ENCODE measurements at places on chromosomes 13 and 19.
A peak's percentile ranks its signal among the peaks of the same experiment; 100 is the strongest.

GRCh38 chr19:49420227-49420626 lies 3.0 kb downstream of the PTH2 start:
- DNase-seq = no peak

DNA sequence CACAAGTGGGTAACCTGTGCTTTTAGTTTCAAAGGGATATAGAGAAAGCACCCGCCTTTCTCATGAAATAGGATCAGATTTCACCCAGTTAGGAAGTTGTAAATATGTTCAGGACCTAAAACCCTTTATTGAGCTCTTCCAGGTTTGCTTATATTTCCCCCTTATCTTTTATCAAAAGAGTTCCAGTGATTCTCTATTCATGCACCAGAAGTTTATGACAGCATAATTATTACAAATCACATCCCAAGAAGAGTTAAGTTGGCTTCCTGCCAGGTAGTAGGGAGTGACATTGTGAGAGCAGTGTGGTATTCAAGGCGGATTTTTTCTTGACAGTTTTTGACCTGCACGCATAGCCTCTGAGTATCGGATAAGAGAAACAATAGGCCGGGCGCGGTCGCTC lies 190.3 kb downstream of the STK24 start:
- peak; percentile 34 for DNase-seq

- DNase-seq = no peak
Observed at GRCh38 chr13:43434191-43434590, 352.6 kb downstream of the ENOX1 start.

GRCh38 chr13:108463340-108463739 lies 166.1 kb upstream of the MYO16 start:
- peak; percentile 30 for DNase-seq

- DNase-seq = no peak
Observed at GRCh38 chr19:33024398-33024797, 40.3 kb downstream of the RHPN2 start.

GRCh38 chr13:74217811-74218210 lies 83.6 kb upstream of the KLF12 start:
- peak; percentile 22 for DNase-seq

- no peak for DNase-seq
Observed at GRCh38 chr19:9037400-9038062, 27.3 kb upstream of the MUC16 start.

- DNase-seq = peak; percentile 38
Observed at GRCh38 chr13:93446238-93446637, 219.6 kb downstream of the GPC6 start.

DNA sequence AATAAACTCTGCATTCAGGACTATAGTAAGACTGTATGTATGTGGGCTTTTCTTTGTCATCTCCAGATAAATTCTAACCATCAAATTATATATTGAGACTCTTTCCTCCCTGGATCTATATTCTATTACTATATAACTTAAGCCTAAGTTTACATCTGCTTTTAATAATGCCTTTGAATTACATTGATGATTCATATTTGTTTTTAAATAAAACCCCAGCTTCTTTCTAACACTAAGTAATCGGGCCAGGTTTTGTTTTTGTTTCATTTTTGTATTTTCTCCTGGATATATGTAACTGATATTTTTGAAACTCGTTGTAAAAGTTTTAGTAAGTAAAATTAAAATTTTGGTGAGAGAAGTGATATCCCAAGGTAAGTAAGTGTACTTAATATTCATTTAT lies 1599.1 kb downstream of the PCDH9 start:
- DNase-seq = no peak

DNA sequence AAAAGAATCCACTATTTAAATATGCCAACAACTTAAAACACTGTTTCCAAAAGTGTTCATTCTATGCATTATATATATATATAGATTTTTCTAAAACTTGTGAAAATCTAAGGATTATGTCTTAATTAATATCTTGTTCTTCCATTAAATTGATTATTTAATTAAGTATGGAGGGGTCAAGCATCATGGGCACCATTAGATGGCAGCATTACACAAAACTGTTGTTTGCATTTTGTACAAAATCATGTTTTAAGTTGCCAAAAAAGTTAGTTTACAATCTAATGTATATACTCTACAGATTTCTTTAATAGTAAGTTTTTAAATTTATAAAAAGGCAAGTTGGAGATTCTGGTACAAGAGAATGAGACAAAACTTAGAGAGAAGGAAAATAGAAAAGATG lies 213.2 kb upstream of the EDNRB start:
- no peak for DNase-seq

DNA sequence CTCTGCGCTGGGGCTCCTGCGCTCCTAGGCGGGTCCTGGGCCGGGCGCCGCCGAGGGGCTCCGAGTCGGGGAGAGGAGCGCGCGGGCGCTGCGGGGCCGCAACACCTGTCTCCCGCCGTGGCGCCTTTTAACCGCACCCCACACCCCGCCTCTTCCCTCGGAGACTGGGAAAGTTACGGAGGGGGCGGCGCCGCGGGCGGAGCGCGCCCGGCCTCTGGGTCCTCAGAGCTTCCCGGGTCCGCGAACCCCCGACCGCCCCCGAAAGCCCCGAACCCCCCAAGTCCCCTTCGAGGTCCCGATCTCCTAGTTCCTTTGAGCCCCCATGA lies at the start of gene GJB2:
GJB2 (minus strand) TSS at position 103 of the 326 bp plus-strand sequence. CDS start 3,357 bp downstream, outside the sequence.
- peak; percentile 46 for DNase-seq

DNA sequence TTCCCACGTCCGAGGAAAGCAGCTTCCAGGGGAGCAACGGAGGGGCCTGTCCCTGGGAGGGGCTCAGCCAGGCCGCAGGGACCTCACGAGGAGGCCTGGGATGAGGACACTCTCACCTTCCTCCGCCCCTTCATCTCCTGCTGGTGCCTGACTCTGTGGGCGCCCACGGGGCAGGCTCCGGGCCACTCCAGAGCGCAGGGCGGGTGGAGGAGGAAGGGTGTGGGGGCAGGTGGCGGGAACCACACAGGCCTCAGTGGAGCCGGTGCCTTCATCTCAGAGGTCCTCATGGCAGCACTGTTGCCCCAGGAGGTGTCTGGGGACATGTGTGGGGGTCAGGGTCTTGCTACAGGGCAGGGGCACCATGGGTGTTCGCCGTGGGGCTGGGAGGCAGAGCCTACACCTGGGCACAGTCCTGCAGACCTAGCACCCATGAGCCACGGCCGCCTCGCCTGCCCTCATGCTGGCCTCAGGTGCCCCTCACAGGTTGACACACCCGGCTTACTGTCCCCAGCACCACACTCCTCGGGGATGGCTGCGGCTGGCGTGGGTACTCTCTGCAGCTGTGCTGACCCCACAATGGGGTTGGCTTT lies 10.1 kb upstream of the TMEM255B start:
- DNase-seq = no peak

GRCh38 chr19:32971715-32972540 lies at the start of the genes CEP89 and FAAP24:
TSS of gene CEP89 (minus strand) at chr19:32971958. CDS start at chr19:32971874, 84 bp downstream.
TSS of gene FAAP24 (plus strand) at chr19:32972242. CDS start at chr19:32973197, 955 bp downstream.
- DNase-seq = peak; percentile 100

DNA sequence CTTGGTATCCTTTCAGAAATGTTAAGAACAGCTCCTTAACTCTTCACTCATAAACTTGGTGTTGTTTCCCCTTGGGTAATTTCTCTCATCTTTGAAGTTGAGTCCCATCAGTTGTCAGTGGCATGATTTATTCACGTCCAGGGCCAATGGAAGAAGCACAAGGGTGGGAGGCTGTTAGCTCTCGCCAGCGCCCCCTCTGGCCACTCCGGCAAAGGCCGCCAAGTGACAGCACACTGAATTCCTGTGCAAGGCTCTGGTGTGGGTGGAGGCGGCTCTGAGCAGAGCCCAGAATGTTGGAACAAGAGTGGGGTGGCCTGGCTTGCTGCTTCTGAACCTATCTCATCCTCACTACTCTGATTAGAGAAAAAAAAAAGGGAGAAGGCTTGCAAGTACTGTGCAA lies 13.1 kb upstream of the MEDAG start:
- DNase-seq = no peak

DNA sequence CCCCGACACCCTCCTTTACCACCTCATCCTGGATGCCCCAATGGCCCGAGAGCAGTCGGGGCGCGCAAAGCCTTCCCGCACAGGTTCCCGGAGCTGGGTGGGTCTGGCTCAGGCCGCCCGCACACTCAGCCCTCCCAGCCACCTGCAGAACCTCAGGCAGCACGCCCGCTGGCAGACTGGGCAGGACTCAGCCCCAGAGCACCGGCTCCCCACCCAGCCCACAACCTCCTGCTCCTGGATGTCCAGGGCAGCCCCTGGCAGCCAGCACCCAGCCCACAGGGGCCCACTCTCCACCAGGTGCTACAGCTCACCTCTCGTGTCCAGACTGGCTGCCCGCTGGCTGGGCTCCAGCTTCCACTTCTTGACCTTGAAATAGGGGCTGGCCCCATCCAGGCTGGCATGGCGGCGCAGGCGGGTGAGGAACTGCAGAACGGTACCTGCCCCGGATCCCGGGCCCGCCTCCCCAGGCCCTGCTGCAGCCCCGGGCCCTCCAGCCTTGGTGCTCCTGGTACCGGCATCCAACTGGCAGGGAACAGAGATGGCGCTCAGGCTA lies 4.6 kb downstream of the CBARP start:
- DNase-seq = no peak

GRCh38 chr19:48499316-48500090 lies 12.1 kb downstream of the LMTK3 start:
- DNase-seq = no peak

DNA sequence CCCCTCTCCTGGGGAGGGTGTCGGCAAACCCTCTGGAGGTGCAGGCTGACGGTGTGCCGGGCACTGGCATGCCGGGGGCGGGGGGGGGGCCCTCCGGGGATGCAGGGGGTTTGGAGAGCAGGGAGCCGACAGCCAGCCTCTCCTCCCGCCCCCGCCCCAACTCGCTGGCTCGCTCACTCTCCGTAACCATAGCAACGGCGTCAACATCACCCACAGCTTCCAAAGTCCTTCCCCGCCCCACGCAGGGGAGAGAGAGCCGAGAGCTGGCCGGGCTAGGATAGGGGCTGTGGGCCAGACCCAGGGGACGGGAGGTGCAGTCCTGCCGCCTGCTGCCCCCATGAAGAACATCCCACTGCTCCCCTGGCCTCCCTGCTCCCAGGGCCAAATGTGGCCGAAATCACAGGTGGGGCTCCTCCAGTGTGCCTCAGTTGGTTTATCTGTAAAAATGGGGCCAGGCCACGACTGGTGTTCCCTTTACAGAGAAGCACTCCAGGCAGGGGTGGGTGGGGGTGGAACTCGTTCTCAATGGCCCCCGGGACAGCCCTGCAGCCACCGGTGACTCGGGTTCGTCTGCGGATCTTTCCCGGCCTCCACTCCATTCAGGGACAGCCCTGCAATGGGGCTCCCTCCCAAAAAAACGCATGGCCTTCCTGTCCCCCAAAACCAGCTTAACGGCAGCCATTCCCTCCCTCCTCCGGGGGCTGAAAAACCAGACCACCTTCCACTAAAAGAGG lies 3.2 kb downstream of the KLF16 start:
- peak; percentile 94 for DNase-seq

- no peak for DNase-seq
Observed at GRCh38 chr13:67806796-67807195, 576.7 kb upstream of the PCDH9 start.

DNA sequence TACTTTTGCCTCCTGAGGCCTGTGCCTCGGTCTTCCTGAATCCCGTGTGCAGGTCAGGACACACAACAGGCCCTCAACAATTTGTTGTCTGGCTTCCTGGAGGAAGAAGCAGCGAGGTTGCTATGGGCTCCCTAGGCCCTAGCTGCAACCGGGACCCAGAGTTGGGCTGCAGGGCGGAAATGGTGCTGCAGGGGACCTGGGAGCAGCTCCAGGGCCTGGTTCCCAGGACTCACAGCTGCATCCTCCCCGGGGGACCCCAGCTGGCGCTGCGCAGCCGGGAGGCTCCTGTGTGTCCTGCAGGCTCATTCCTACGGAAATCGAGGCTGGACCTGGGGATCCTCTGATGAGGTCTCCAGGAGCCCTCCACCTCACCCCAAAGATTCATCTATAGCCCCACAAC lies 999 bp upstream of the TNFAIP8L1 start:
- no peak for DNase-seq

DNA sequence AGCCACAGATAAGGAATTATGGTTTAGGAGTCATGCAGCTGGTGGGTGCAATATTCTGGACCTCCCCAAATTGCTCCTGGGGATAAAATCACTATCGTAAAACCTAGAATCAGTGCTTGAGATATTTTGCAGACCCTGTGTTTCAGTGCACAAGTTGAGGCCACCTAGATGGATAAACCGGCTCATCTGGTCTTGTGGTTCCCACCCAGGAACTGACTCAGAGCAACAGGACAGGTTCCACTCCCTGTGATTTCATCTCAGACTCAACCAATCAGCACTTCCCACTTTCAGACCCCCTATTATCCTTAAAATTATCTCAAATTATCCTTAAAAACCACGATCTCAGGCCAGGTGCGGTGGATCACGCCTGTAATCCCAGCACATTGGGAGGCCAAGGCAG lies 21.0 kb downstream of the FBXL12 start:
- DNase-seq = no peak

- DNase-seq = no peak
Observed at GRCh38 chr13:47092202-47092601, 195.3 kb upstream of the HTR2A start.

DNA sequence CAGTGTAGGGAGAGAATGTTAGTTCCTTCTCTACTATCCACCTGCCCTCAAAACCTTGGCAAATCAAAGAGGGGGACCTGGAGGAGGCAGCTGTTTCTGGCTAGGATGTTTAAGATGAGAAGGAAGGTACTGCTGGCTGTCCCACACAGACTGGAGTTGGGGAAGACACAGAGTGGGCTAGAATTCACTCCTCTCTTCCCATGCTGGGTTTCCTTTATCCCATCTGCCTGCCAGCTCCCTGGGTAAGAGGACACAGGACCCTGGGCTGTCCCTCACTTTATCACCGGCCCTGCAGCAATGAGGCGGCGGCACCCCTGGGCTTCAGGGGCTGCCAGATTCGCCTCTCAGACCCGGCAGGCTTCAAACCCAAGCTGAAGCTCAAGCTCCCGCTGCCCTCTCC lies 69.5 kb downstream of the KLF2 start:
- no peak for DNase-seq

GRCh38 chr13:22700246-22700887 lies 480.4 kb upstream of the SGCG start:
- peak; percentile 27 for DNase-seq

GRCh38 chr13:50844084-50844875 lies 788 bp upstream of the DLEU7 start:
- no peak for DNase-seq

DNA sequence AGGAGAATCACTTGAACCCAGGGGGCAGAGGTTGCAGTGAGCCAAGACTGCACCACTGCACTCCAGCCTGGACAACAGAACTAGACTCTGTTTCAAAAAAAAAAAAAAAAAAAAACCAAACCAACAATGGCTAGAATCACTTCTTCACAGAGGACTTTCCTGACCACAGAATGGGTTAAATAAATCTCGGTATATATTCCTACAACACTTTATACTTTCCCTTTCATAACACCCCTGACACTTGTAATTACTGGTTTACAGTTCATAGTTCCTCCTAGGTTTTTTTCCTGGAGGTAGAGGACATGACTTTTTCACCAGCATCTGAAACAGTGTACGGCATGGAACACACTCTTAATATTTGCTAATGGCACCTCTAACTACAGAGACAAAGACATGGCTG lies 31.4 kb downstream of the ZDHHC20 start:
- DNase-seq = no peak

GRCh38 chr13:62643799-62644524 lies 1228.3 kb upstream of the PCDH20 start:
- peak; percentile 8 for DNase-seq

GRCh38 chr13:97256343-97256783 lies 34.2 kb downstream of the MBNL2 start:
- DNase-seq = no peak

- no peak for DNase-seq
Observed at GRCh38 chr13:83327091-83327490, 555.2 kb downstream of the SLITRK1 start.

- no peak for DNase-seq
Observed at GRCh38 chr13:109397285-109397684, 389.1 kb downstream of the IRS2 start.

GRCh38 chr13:50292081-50292480 lies 276.8 kb downstream of the KCNRG start:
- no peak for DNase-seq
